ENCODE measurements at places on chromosomes 13 and 19.

DNA sequence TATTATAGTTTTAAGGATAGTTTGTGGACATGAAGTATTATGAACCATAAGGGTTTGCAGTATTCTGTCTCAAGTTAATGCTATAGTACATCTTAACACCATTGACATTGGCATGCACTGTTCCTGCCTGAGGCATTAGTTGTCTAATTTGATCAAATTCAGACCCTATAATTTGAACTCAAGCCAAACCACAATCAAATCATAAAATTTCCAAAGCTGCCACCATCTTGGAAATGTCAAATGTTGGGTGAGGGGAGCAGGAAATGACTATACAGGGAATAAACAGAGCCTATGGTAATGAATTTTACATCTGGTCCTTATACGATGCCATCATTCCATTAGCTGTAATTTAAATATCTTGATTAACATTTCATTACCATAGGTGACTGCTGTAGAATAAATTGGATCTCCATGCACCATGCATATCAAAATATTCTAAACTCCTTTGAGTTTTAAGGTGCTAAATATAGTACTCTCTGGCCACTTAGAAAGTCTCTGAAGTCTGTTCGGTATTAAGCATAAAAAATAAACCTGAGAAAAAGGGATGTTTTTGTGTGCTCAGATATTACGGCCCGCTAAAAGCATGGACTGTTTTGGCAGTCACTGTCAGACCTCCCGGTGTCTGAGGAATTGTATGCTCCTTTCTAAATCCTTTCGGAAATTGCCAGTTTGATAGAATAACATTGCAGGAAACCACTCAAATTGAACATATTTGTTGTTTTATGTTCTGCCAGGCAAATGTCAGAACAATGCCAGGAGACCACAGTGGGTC, 257.7 kb downstream of the SPRY2 start:
- H3K4me3 ChIP-seq, result peak overlapping the region; percentile 22
- H3K27ac ChIP-seq, result peak overlapping the region; percentile 74
- H3K4me1 ChIP-seq, result peaks cover 22% of the 10 kb centered on the region
- no peaks in the 10 kb centered on the region for H3K36me3 ChIP-seq
- no peaks in the 10 kb centered on the region for H3K27me3 ChIP-seq
- DNase-seq, result peak; percentile 16

GRCh38 chr13:113210833-113211232, 1.4 kb downstream of the CUL4A start:
- H3K4me3 ChIP-seq, result peak overlapping the region; percentile 91
- no peak for DNase-seq
- H3K27me3 ChIP-seq, result no peaks in the 10 kb centered on the region
- peaks cover 7% of the 10 kb centered on the region for H3K4me1 ChIP-seq
- peaks cover 8% of the 10 kb centered on the region for H3K36me3 ChIP-seq
- H3K27ac ChIP-seq, result no peak overlapping the region

- 0 out of 2 replicates have a peak, but pooled peaks cover 3% of the 10 kb centered on the region for H3K27me3 ChIP-seq
- H3K27ac ChIP-seq, result no peak overlapping the region
- H3K4me1 ChIP-seq, result no peaks in the 10 kb centered on the region
- DNase-seq, result no peak
- no peak overlapping the region for H3K4me3 ChIP-seq
- no peaks in the 10 kb centered on the region for H3K36me3 ChIP-seq
Measured at GRCh38 chr19:40192758-40193586, 1.7 kb downstream of the MAP3K10 start.

- no peaks in the 10 kb centered on the region for H3K27me3 ChIP-seq
- no peak for DNase-seq
- H3K27ac ChIP-seq, result peak overlapping the region; percentile 91
- H3K4me1 ChIP-seq, result peaks cover 6% of the 10 kb centered on the region
Measured at GRCh38 chr19:17860331-17860992, 752 bp downstream of the RPL18A start.

DNA sequence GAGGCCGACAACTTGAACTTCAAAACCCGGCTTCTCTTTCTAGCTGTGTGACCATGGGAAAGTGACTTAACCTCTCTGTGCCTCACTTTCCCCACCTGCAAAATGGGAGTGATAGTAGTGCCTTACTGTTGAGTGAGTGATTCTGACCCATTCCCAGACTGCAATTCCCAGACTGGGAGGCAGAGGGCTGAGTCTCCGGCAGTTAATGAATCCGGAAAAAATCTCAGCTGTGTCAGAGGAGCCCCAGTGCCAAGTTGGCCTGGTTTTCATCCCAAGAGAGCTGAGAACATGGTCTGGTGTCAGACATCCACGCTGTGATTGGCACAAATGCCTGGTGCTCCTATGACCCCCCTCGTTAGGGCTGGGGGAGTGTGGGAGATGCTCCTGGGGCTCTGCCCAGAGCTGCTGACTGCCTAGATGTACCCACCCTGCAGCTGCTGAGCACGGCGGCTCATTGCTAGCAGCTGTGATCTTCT, 50.0 kb downstream of the PIN1 start:
- no peaks in the 10 kb centered on the region for H3K4me1 ChIP-seq
- no peak overlapping the region for H3K4me3 ChIP-seq
- no peaks in the 10 kb centered on the region for H3K36me3 ChIP-seq
- H3K27me3 ChIP-seq, result no peaks in the 10 kb centered on the region
- H3K27ac ChIP-seq, result no peak overlapping the region
- peak; percentile 10 for DNase-seq

DNA sequence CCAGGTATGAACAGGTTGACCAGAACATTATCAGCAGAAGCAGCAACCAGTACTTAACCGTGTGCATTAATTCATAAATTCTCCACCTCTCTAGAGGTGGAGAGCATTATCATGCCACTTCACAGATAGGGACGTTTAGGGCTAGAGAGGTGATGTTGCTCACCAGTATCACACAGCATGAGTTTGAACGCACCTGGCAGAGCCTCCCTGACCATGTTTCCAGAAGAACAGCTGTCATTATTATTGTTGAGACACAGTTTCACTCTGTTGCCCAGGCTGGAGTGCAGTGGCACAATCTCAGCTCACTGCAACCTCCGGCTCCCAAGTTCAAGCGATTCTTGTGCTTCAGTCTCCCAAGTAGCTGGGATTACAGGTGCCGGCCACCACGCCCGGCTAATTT, 6.8 kb downstream of the KANK2 start:
- H3K27ac ChIP-seq, result 0 out of 2 replicates have a peak overlapping the region, but pooled peaks have one; percentile 0
- H3K4me1 ChIP-seq, result peaks cover 34% of the 10 kb centered on the region
- no peak overlapping the region for H3K4me3 ChIP-seq

- no peak overlapping the region for H3K27ac ChIP-seq
- no peaks in the 10 kb centered on the region for H3K27me3 ChIP-seq
- no peaks in the 10 kb centered on the region for H3K36me3 ChIP-seq
- H3K4me3 ChIP-seq, result no peak overlapping the region
- peaks cover 10% of the 10 kb centered on the region for H3K4me1 ChIP-seq
Measured at GRCh38 chr13:40026741-40027140, 371.3 kb downstream of the COG6 start.

DNA sequence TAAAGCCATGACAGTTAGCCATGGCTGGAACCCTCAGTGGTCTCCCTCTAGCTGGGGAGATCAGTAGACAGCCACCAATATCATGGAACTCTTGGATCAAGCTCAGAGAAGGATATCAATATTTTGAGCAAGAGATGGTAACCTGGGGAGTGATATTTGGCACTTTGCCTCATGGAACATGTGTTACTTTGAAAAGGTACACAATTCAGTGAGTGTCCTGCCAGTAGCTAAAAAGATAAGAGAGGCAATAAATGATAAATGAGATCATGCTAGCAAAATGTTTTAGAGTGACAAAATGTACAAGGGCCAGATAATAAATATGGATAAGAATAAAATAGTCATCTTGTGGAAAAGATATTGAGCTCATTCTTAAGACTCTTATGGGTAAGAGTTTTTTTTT, 1618.7 kb downstream of the OLFM4 start:
- no peak overlapping the region for H3K27ac ChIP-seq
- no peak overlapping the region for H3K4me3 ChIP-seq
- DNase-seq, result no peak
- H3K4me1 ChIP-seq, result no peaks in the 10 kb centered on the region
- H3K36me3 ChIP-seq, result no peaks in the 10 kb centered on the region

DNA sequence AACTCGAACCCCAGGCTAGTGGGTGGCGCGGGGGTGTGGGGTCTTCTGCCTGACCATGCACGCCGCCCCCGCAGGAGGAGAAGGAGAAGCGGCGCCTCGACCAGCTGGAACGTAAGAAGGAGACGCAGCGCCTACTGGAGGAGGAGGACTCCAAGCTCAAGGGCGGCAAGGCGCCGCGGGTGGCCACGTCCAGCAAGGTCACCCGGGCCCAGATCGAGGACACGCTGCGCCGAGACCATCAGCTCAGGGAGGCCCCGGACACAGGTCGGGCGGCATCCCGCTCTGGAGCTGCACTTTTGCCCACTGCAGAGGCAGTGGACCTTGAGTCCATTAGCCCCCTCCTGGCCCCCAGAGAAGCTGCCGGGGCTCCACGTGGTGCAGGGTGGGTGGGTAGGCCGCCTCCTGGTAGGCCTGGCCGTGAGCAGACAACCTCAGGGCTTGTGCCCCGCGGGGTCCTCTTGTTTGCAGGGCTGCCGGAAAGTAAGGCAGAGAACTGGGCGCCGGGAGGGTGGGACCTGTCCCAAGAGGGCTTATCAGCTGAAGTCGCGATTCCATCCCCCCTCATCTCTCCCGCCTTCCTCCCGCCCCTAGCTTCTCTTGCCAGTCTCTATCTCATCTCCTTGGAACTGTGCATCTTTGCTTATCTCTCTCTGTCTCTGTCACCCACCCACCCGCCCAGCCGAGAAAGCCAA, 9.9 kb downstream of the CCDC124 start:
- no peak overlapping the region for H3K27ac ChIP-seq
- no peak overlapping the region for H3K4me3 ChIP-seq
- no peak for DNase-seq
- H3K27me3 ChIP-seq, result no peaks in the 10 kb centered on the region

- no peak for DNase-seq
- H3K36me3 ChIP-seq, result no peaks in the 10 kb centered on the region
- H3K27ac ChIP-seq, result no peak overlapping the region
- H3K27me3 ChIP-seq, result 0 out of 2 replicates have a peak, but pooled peaks cover 2% of the 10 kb centered on the region
- no peak overlapping the region for H3K4me3 ChIP-seq
Measured at GRCh38 chr13:37288057-37288720, 182.7 kb upstream of the CSNK1A1L start.
